Body of pancreas (tissue), 4 donors: ENCODE measurements at places on chromosomes 11 and 22.

DNA sequence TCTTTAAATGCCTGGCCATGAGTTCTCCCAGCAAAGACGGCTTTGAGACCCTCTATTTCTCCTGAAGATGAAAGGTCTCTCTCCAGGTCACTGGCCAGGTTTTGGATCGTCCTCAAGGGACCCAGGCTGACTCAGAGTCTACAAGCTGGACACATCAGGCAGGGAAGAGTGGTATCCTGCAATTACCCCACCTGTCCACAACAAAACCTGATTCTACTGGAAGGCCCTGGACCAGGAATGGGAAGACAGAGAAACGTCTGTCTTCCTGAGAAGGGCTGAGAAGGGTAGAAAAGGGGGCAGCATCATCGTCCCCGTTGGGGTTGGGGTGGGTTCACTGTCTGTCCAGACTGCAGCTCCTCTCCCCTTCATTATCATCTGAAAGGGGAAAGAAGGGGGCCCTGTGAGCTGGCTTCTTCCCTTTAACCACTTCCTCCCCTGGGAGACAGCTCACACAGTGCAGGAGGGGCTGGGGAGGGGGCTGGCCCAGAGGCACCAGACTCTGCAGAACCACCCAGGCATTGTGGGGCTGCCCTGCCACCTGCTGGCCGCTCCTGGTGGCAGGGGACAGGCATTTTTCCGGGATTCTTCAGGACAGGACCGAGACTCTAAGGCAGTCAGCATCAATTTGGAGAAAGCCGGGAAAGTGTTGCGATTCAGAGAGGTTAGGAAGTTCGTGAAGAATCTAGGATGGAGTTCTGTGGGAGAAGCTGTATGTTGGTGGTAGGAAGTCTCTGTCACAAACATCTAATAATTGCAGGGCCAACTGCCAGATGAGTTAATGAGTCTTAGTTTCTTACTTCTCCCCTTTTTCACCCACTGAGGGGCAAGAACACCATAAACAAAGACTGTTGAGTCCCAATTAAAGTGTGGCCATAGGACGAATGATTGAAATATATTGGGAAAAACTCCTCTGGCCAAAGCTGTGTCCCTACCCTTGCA lies 57.6 kb downstream of the SYN3 start:
- DNase-seq: peak; percentile 49

- no peak for DNase-seq
Observed at GRCh38 chr11:1232021-1232882, 9.4 kb downstream of the MUC5B start.

GRCh38 chr11:11396301-11397035 lies 43.4 kb upstream of the CSNK2A3 start:
- no peak for DNase-seq

DNA sequence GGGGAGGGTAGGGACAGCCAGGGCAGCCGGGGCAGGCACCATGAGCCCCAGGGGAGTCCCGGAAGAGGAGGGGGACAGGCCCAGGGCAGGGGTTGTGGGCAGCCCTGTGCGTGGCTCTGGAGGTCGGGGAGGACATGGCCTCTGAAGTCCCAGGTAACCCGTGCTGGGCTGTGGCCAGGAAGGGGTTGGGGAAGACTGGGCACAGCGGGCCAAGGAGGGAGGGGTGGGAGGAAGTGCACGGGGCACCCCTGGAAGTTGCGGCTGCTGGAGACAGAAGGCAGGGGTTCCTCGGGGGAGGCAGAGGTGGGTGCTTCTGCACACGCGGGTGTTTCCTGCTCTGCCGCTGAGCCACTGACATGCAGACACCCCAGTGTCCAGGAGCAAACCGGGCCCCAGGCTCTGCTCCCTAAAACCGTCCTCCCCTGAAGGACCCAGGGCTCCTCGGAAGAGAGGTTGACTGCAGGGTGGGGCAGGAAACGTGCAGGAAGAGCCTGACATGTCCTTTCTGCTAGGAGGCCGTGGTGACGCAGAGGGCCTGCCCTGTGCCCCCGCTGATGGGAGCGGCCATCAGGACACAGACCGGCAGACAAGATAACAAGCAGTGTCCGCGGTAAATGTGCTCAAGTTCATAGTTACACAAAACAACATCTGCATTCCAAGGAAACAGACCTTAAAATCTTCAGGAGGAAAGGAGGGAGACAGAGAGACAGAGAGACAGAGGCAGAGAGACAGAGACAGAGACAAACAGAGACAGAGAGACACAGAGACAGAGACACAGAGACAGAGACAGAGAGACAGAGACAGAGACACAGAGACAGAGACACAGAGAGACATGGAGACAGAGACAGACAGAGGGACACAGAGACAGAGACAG lies 5.7 kb downstream of the TNNI2 start:
- DNase-seq: no peak

DNA sequence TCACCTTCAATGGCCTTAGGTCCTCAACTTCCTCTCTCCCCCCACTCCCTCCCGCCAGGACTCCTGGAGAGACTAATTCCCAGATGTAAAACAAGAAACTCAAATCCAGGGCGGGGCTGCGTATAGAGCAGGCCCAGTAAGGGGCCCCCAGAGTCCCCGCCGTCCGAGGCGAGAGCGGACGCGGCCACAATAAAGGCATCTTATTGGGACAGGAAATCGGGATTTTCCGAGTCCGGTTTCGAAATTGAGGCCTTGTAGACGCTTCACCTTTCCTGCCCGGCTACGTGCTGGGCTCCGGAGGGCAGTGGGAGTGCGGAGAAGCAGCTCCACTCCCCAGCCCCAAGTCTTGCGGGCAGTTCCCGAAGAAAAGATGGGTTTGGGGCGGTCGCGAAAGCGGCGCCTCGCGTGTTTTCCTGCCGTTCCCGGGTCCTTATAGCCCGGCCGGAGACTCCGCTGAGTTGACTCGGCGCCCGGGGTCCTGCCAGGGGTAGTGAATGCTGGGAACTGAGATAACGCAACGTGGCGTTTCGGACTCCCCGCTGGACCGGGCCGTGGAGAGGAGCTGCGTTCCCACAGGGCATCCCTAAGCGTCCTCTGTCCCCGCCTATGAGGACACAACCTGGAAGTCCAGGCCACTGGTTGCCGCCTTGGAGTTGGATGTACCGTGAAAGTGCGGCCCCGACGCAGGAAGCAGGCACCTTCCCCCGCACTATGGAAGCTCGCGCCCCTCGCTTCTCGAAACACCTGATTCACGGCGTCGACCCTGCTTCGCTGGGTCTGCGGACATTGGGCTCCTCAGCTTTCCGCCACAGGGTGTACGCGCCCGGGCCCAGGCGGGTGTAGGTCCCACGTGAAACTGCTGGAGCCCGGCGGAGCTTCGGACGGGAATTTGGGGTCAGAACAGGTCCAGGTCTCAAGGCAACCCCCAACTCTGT lies 4.8 kb upstream of the CHRM1 start:
- DNase-seq: no peak

DNA sequence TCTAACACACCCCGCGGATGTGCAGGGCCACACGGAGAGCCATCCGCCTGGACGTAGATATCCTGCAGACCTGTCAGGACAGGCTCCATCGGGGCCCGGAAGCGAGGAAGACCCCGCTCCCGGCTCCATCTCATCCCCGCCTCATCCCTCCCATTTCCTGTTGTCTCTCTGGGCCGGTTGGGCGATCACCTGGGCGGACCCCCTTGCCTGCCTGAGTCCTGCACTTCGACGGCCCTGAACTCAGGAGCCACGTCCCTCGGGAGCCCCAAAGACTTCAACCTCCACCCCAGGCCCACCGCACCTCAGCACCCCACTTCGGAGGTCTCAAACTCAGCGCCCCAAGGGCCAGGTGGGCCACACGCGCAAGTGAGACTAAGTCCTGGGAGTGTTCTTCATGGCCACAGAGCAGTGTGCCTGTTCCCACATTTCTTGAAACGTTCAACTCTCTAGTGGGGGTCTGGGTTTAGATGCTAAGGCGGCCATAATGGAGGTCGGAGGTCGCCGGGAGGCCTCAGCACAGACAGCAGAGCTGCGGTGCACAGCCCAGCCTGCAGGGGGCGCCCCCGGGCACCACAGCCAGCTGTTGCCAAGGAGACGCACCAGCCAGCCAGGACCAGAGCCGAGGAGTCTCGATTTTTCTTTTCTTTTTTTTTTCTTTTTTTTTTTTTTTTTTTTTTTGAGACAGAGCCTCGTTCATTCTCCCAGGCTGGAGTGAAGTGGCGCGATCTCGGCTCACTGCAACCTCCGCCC lies 26.0 kb upstream of the FADD start:
- DNase-seq: peak; percentile 22

DNA sequence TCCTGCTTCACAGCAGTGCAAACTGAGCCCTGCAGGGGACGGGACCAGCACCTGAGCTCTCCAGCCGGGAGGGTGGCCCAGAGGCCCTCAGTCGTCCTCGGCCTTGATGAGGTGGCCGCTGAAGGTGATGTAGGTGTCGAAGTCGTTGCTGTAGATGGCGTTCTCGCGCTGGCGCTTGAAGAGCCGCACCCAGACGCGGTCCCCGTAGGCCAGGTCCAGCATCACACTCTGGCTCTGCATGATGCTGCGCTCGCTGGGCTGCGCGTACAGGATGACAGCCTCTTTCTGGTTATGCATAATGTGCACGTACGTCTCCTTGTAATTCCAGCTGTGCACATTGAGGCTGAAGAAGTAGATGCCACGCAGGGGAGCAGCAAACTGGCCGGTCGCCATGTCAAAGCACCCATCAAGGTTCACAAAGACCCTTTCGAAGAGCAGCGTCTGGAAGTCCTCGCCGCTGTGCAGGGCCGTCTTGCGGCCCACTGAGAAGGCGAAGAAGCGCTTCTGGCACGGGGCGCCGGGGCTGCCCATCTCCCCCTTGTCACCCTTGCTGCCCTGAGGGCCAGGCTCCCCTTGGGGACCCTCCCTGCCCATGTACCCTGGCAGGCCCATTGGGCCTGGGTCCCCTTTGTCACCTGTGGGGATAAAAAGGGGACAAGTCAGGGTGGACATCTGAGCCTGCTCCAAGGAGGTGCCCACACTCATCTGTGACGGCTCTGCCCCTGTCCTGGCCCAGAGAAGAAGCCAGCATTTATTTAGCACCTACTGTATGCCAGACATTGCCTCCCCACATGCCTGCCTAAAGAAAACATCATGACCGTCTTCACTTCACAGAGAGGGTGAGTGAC lies 5.7 kb downstream of the C1QTNF6 start:
- no peak for DNase-seq

DNA sequence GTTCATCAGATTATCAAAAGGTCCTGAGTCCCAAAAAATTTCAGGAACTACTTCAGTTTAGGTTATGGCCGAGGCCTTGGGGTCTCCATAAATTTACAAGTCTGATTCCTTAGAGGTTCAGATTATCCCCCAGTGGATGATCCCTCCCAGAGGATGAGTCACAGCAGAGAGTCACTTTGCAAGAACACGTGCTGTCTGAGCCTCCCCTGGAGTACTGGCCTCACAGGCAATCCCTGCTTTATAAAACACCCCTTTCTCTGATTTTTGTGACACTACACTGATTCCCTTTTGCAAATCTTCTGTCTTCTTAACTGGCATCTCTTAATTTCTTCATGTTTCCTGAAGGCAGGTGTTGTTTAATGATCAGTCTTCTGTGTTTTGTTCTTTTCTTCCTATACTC lies 45.3 kb downstream of the CCDC34 start:
- no peak for DNase-seq

GRCh38 chr11:78841456-78842060 lies 266.9 kb upstream of the NARS2 start:
- DNase-seq: no peak

DNA sequence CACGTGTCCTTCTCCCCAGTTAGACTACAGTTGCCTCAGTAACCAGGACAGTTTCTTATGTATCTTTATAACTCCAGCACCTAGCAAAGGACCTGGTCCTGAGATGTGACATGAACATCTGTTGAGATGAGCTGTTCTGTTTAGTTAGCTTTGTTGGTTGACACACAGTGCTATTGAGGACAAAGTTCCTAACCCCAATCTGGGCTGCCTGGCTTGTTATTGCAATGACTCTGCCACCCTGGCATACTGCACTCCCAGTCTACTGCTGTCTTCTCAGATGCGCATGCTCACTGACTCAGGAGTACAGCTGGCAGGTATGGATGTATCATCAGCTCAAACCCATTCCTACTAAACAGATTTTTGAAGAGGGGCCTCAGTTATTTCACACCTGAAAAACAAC lies 7.4 kb downstream of the DESI1 start:
- DNase-seq: no peak

DNA sequence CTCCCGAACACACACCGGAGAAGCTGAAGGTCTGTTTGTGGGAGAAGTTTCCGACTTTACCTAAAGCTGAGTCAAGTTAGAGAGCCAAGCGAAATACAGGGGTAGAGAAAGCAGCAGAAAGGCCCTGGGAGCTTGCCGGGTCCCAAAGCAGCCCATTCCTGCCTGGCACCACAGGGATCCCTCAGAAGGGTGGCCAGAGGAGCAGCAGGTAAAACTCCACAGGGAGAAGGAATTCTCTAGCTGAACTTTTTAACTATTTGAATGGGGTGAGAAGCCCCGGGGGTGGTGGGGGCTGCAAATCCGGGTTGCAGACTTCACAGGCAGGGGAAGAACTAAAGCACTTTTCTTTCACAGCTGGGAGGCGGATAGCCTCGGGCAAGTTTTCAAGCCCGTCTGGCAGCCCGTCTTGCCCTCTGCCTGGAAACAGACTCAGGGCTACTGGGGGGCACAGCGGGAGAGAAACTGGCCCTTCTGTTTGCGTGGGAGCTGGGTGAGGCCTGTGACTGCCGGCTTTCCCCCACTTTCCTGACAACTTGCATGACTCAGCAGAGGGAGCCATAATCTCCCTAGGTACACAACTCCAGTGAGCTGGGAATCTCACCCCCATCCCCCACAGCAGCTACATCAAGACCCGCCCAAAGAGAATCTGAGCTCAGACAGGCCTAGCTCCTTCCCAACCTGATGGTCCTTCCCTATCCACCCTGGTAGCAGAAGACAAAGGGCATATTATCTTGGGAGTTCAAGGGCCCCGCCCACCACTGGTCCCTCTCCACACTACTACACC lies 311.0 kb downstream of the SBF2 start:
- DNase-seq: no peak

GRCh38 chr11:72305891-72306585 lies 62.1 kb upstream of the PHOX2A start:
- DNase-seq: no peak

DNA sequence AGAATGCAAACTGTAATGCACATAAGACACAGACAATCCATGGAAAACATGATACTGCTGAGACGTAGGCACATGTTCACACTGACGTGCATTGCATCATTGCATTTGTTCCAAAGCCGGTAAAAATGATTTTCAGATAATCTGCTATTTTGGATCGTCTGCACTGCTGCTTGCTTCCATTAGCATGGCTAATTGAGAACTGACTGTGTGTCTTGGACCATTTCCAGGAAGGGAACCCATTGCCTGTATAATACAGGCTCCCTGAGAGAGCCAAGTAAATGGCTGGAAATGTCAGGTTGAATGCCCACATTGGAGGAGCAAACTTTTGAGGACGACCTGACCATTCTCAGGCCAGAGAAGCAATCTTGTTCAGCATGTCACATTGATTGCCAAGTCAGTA lies 304.8 kb downstream of the ST3GAL4 start:
- DNase-seq: no peak

DNA sequence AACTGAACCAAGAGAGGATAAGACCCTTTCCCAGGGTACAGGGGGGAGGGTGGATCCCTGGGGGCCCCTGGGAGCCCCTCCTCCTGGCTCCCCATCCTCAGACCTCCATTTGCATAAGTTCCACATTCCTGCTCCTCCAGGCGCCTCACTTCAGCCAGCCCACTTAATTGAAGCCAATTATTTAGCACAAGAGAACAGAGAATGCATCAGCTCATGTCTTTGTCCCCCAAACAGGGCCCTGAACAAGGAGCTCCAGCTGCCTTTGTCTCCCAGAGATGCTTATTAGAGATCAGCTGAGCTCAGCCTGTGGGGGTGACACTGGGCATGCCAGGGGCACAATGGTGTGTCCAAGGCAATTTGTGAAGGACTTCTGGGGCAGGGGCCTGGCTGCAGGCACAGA lies 89.9 kb upstream of the PRDM11 start:
- DNase-seq: no peak

- DNase-seq: no peak
Observed at GRCh38 chr11:134466156-134466555, 54.1 kb upstream of the B3GAT1 start.
